ENCODE measurements at places on chromosomes 1 and 21.
A peak's percentile ranks its signal among the peaks of the same experiment; 100 is the strongest.

DNA sequence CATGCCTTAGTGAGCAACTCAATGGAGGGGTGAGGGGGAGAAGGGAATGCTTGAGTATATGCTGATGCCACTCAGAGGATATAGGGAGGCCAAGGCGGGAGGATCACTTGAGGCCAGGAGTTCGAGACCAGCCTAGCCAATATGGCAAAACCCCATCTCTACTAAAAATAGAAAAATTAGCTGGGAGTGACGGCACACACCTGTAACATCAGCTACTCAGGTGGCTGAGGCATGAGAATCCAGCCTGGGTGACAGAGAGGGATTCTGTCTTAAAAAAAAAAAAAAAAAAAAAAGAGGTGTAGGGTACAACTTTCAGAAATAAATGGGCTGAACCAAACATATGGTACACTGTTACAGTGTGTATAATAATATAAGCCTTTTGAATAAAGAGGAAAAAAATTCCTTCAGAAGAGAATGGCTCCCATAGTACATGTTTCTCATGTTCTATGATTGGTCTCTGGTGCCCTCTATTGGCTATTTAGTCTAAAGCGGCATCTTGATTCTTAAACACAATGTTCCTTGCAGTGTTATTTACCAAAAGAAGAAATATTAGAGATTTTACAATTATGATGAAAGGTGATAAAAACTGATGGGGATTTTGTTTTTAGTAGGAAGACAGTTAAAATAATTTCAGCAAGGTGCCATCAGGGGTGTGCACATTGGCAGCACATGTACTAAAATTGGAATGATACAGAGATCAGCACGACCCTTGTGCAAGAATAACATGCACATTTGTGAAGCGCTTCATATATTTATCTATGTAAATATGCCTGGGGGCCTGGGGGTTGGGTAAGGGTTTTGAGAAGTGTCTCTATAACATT lies 109.8 kb downstream of the PATJ start:
- DNase-seq, result peak; percentile 42

- DNase-seq, result no peak
Observed at GRCh38 chr1:1989789-1990188, 13.8 kb downstream of the CFAP74 start.

DNA sequence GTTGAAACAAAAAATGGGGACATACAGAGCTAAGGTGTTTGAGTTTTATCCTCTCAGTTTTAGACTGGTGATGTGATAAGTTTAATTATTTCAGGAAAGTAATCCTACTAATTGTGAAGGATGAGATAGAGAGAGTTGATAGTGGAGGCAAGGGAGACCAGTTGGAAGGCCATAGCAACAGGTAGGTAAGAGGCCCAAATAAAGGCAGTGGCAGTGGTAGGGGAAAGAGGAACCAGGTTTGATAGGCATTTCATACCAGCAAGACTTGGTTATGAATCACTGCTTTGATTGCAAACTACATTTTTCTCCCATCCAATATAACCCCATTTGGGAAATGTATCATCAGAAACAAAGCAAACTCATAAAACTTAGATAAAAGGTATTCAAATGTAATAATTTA lies 63.1 kb upstream of the SH3GLB1 start:
- no peak for DNase-seq

- DNase-seq, result peak; percentile 31
Observed at GRCh38 chr1:97820470-97821188, 100.2 kb downstream of the DPYD start.

GRCh38 chr21:42837421-42838211 lies 41.7 kb downstream of the WDR4 start:
- no peak for DNase-seq

DNA sequence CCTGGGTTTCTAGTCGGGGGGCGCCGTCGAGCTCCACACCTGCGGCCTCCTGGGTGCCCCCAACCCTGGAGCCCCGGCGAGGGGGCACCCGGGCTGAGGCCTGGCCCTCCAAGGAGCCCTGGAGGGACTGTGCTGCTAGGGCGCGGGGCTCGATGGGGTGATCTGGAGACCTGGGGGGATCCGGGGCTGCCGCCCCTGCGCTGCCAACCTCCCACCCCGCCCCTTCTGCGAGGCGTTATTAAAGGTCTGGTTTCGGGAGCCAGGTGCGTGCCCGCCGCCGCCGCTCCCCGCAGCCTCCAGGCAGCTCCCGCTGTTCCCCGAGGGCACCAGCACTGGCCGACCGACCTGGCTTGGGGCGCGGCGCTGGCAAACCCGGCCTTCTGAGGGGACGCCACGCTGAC lies 746 bp upstream of the POFUT2 start:
- DNase-seq, result no peak

- DNase-seq, result no peak
Observed at GRCh38 chr1:114009393-114009792, 30.1 kb downstream of the OLFML3 start.

- DNase-seq, result no peak
Observed at GRCh38 chr1:36890776-36891175, 143.5 kb downstream of the GRIK3 start.

- no peak for DNase-seq
Observed at GRCh38 chr1:197063212-197063611, 3.8 kb downstream of the F13B start.

DNA sequence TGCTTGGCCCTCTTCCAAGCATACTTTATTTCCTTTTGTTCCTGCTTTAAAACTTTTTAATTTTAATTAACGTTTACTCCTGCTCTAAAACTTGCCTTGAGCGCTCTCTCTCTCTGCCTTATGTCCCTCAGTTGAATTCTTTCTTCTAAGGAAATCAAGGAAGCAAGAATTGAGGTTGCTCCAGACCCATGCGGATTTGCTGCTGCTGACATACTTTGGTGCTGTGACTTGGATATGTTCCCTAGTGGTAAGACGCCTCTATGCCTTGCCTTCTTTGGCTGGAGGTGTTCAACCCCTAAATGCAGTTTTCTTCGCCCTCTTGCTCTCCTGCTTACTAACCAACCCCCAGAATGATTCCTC lies 148.1 kb downstream of the ADSS2 start:
- no peak for DNase-seq

- DNase-seq, result no peak
Observed at GRCh38 chr21:41031701-41032220, 136.2 kb upstream of the BACE2 start.

DNA sequence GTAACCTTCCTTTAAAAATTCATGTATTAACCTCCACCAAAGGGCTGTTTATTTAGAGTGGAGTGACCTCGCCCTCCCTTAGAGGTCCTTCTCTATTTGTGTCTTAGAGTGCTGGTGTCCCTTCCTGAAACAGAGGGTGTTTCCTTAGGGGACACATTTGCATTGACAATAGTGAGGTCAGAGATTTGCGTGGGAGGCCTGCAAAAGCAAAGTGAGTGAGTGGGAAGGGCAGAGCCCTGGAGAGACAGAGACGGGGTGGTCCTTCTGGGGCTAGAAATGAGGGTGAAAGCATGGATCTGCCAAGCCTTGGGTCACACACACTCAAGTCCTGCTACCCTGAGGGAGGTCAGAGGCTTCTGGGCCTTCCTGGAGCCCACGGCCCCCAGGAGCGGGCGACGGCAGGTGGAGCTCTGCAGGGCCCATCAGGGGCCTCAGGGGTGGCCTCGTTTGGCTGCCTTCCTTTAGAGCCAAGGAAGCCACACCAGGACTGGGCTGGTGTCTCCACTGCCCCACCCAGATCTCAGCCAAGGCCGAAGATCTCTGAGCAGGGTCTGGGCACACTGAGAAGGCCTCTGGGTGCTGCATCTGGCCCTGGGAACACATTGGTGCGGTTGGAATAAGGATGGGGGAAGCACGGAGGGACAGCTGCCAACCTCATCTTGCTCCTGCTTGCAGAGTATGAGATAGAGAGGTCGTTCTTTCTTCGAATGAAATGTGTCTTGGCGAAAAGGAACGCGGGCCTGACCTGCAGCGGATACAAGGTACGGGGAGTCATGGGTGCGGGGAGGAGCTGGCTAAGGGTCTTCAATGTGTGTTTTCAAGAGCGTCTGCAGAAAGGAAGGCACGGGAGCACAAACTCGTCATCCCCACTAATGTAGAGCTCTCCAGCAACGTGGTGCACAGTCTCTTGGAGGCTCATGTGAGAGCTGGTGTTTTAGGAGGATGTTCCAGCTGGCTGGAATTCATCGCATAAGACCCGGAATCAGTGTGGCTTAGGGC lies 23.8 kb downstream of the SIM2 start:
- DNase-seq, result no peak

GRCh38 chr1:172766462-172766861 lies 107.6 kb downstream of the FASLG start:
- no peak for DNase-seq

GRCh38 chr1:226827458-226827857 lies 43.0 kb upstream of the PSEN2 start:
- no peak for DNase-seq

GRCh38 chr1:242546849-242547729 lies 22.6 kb upstream of the PLD5 start:
- no peak for DNase-seq

- no peak for DNase-seq
Observed at GRCh38 chr1:65850281-65850680, 57.6 kb downstream of the PDE4B start.

GRCh38 chr1:234531151-234531635 lies 52.2 kb upstream of the TARBP1 start:
- no peak for DNase-seq

- peak; percentile 36 for DNase-seq
Observed at GRCh38 chr1:230772457-230773395, 25.5 kb downstream of the CAPN9 start.

DNA sequence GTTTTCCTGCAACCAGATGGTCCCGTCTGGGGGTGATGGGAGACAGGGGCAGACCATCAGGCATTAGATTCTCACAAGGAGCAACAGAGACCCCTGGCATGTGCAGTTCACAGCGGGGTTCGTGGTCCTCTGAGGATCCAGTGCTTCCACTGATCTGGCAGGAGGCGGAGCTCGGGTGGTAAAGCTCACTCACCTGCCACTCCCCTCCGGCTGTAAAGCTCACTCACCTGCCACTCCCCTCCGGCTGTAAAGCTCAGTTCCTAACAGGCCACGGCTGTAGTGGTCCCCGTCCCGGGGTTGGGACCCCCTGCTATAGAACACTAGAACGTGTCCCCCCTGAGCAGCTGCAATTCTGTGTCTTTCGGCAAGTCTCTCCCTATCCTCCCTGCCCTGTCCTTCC lies 4.6 kb downstream of the KRTAP10-12 start:
- DNase-seq, result no peak

GRCh38 chr1:6623269-6623965 lies 1.3 kb upstream of the THAP3 start:
- no peak for DNase-seq

- DNase-seq, result no peak
Observed at GRCh38 chr1:230797942-230798365, 50.8 kb downstream of the CAPN9 start.

DNA sequence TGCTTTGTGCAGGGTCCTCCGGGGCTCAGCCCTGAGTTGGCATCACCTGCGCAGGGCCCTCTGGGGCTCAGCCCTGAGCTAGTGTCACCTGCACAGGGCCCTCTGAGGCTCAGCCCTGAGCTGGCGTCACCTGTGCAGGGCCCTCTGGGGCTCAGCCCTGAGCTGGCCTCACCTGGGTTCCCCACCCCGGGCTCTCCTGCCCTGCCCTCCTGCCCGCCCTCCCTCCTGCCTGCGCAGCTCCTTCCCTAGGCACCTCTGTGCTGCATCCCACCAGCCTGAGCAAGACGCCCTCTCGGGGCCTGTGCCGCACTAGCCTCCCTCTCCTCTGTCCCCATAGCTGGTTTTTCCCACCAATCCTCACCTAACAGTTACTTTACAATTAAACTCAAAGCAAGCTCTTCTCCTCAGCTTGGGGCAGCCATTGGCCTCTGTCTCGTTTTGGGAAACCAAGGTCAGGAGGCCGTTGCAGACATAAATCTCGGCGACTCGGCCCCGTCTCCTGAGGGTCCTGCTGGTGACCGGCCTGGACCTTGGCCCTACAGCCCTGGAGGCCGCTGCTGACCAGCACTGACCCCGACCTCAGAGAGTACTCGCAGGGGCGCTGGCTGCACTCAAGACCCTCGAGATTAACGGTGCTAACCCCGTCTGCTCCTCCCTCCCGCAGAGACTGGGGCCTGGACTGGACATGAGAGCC lies 22.7 kb downstream of the COL6A1 start:
- DNase-seq, result no peak

GRCh38 chr1:248622570-248623001 lies 12.3 kb downstream of the OR2T11 start:
- DNase-seq, result peak; percentile 35

- no peak for DNase-seq
Observed at GRCh38 chr1:209625791-209626285, 26.4 kb downstream of the LAMB3 start.

DNA sequence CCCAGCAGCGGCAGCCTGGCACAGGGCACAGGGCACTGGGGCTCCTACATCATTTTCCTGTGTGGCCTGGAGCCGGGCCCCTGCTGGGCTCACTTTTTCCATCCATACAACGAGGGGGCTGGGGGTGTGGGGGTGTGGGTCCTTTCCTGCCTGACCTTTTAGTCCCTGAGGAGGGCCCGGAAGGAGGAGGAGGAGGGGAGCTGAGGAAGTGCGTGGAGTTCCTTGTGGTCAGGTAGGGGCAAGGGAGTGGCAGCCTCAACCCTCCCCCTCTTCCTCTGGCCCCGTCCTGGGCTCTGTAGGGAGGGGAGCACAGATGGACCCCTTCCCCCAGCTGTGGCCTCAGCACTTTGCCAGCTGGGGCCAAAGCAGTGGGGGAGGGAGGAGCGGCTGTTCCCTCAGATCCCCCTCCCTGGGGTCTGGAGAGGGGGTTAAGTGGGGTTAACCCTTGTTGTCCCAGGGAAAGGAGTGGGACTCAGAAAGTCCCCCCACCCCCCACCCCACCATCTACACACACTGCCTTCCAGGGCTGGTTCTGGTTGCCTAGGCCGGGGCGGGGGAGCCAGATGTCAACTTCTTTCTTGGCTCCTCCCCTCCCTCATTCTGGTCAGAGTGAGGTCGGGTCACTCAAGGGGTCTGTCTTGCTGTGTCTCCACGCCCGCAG lies 5.7 kb downstream of the NTRK1 start:
- DNase-seq, result no peak

DNA sequence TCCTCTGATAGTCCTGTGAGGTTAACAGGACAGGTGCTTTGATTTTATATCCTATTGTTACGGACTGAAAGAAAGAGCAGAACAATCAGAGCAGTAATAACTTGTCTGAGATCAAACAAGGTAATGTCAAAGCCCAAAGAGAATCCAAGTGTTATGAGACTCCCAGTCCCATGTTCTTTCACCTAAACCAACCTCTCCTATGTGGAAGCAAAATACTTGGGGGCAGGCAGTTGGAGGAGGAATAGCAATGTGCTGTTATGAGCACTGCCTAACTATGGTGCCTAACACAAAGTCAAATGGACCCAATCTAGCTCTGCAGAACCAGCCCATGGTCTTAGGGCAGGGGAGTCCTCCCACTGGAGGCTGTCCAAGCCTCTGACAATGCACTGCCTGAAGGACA lies 28.1 kb downstream of the ACBD3 start:
- no peak for DNase-seq

GRCh38 chr1:23282957-23283356 lies 61.1 kb downstream of the HNRNPR start:
- DNase-seq, result no peak

GRCh38 chr1:149934356-149934755 lies 2.3 kb downstream of the MTMR11 start:
- no peak for DNase-seq

GRCh38 chr21:43193651-43194302 lies 25.0 kb downstream of the CRYAA start:
- no peak for DNase-seq

- no peak for DNase-seq
Observed at GRCh38 chr1:8361198-8361849, 43.4 kb downstream of the SLC45A1 start.

- DNase-seq, result peak; percentile 73
Observed at GRCh38 chr1:15272009-15272781, 25.2 kb downstream of the FHAD1 start.

- DNase-seq, result no peak
Observed at GRCh38 chr1:29428997-29429396, 192.7 kb downstream of the PTPRU start.
